ENCODE measurements at places on chromosomes 1 and 21. TPM values are rescaled to one million over a fixed set of nuclear protein-coding genes. Genes with fewer than 3 reads are reported as not detected.

The BTBD19 gene
- polyA plus RNA-seq = 26.9 TPM

The GLIS1 gene
- 0.11 TPM for polyA plus RNA-seq

The LCE1E gene
- not detected for polyA plus RNA-seq

The ASAP3 gene
- 51.6 TPM for polyA plus RNA-seq

The BRINP3 gene
- polyA plus RNA-seq = 12.1 TPM

The IL19 gene
- not detected for polyA plus RNA-seq

DNA sequence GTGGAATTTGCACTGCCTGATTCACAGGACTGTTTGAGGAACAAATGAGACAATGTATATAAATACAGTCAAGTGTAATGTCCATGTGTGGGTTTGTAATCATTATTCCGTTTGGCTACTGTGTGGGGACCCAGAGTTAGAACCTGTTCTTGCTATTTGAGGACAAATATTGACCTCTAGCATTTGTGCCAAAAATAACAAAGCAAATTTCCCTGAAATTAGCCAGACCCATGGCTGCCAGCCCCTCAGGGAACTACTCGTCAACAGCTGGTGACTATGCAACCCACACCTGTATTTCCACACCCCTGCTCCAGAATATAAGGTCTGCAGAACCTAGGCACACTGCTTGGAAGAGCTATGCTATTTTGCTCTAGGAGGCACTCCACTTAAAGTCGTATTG is 70.7 kb downstream of the KCNJ6 start:
- no peak for DNase-seq
- H3K4me3 ChIP-seq = no peak overlapping the region
- no peaks in the 10 kb centered on the region for H3K4me1 ChIP-seq
- no peaks in the 10 kb centered on the region for H3K27me3 ChIP-seq
- no peaks in the 10 kb centered on the region for H3K36me3 ChIP-seq

DNA sequence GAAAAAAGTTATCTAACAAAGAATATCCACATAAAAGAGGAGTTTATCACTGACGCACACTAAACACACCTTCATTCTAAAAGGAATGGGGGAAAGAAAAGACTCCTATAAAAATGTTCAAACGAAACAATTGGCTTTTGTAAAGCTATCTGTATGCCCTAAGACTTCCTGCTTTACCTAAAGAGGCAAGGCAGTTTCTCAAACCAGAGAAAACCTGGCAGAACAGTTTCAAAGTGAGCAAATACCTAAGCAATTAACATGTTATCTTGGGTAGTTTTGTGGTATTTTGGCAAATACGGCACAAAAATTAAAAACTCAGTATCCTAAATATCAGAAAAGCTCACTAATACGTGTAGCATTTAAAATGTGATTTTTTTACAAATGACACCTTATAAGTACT is 1.9 kb downstream of the PUM1 start:
- H3K4me3 ChIP-seq = peak overlapping the region; percentile 64
- DNase-seq = no peak
- peaks cover 8% of the 10 kb centered on the region for H3K36me3 ChIP-seq
- H3K27ac ChIP-seq = peak overlapping the region; percentile 98

DNA sequence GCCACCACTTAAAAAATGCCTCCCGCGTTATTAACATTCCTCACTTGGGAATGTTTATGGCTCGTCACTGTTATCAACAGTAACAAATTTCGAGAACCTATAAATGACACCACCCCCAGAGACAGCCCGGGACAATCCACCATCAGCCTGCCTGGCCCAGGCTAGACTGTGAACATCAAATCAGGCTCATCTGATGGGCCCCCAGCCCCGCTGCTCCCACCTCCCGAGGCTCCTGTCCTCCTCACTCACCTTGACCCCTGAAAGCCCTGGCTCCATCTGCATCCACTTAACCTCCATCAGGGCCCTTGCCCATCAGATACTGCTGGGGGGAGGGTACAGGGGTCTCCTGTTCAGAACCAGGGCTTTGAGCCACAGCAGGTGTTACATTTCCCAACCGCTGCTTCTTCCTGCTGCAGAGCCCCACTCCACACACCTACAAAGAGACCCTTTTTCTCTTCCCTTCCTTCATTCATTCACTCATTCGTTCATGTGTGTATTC is 156.5 kb upstream of the VAMP3 start:
- H3K27ac ChIP-seq = no peak overlapping the region
- no peak for DNase-seq
- H3K36me3 ChIP-seq = no peaks in the 10 kb centered on the region
- no peak overlapping the region for H3K4me3 ChIP-seq

GRCh38 chr1:109661391-109661790 is 5.5 kb downstream of the GSTM4 start:
- H3K36me3 ChIP-seq = peaks cover 14% of the 10 kb centered on the region
- DNase-seq = no peak
- no peaks in the 10 kb centered on the region for H3K27me3 ChIP-seq
- no peak overlapping the region for H3K27ac ChIP-seq

- no peak overlapping the region for H3K4me3 ChIP-seq
- no peak for DNase-seq
- H3K27ac ChIP-seq = no peak overlapping the region
- H3K4me1 ChIP-seq = no peaks in the 10 kb centered on the region
- H3K36me3 ChIP-seq = no peaks in the 10 kb centered on the region
- no peaks in the 10 kb centered on the region for H3K27me3 ChIP-seq
These were observed 569.6 kb upstream of the ADGRL2 start for GRCh38 chr1:81230983-81231728.

GRCh38 chr1:197284325-197284724 is 16.3 kb downstream of the CRB1 start:
- H3K27ac ChIP-seq = no peak overlapping the region
- DNase-seq = no peak
- H3K4me1 ChIP-seq = no peaks in the 10 kb centered on the region
- no peaks in the 10 kb centered on the region for H3K27me3 ChIP-seq
- H3K4me3 ChIP-seq = no peak overlapping the region

DNA sequence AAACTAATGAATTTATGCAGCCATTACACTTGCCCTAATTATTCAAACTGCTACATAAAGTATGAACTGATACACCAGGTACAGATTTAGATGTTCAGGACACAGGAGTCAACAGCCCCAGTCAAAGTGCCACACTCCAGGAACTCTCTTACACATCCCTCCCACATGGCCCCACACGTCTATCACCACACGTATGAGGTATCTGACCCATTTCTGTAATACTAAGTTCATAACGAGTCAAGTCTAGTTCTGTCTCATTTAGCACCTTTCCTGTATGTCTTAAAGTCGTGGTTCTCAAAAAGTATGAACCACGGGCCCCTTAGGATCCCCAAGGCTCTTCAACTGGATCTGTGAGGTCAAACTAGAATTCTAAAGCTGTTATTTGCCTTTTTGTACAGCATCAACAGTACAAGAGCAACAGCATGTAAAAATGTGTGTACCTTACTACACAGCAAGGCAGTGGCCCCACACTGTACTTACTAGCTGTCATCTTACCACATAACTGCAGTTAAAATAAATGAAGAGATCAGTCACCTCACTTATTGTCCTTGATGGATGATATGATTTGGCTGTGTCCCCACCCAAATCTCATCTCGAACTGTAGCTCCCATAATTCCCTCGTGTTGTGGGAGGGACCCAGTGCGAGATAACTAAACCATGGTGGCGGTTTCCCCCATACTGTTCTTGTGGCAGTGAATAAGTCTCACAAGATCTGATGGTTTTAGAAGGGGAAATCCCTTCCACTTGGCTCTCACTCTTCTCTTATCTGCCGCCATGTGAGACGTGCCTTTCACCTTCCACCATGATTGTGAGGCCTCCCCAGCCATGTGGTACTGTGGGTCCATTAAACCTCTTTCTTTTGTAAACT is 42.6 kb downstream of the SIPA1L2 start:
- DNase-seq = no peak
- peaks cover 57% of the 10 kb centered on the region for H3K4me1 ChIP-seq
- no peaks in the 10 kb centered on the region for H3K36me3 ChIP-seq

DNA sequence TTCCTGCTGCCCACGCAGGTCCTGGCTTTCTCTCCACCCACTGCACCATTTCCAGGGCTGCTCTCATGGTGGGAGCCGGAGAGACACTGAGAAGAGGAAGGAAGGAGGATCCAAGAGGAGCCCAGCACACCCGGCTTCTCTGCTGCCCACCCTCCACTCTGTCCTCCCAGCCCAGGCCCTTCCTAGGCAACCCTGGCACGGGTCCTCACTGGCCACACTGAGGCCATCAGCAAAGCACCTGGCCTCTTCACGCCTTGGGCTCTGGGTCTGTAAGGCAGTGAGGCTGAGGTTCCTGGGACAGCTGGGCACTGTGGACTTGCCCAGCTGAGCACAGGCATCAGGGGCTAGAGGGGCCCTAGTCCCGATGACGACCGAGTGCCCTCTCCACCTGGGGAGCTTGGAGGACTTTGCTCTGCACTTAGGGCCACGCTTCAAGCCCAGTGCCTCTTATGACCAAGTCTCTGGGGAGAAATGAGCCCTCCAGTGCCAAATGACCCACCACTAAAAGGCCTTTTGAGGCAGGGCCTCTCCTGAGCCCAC is 43.1 kb downstream of the PDE9A start:
- no peaks in the 10 kb centered on the region for H3K27me3 ChIP-seq
- no peak overlapping the region for H3K27ac ChIP-seq
- no peaks in the 10 kb centered on the region for H3K4me1 ChIP-seq
- no peak overlapping the region for H3K4me3 ChIP-seq

- H3K27ac ChIP-seq = no peak overlapping the region
- no peak overlapping the region for H3K4me3 ChIP-seq
These were observed 437.9 kb downstream of the MATN1 start for GRCh38 chr1:30285501-30285932.

- DNase-seq = no peak
- no peaks in the 10 kb centered on the region for H3K36me3 ChIP-seq
- H3K27ac ChIP-seq = no peak overlapping the region
- no peaks in the 10 kb centered on the region for H3K27me3 ChIP-seq
- no peak overlapping the region for H3K4me3 ChIP-seq
These were observed 5.8 kb upstream of the ANKRD13C start for GRCh38 chr1:70360321-70360720.

DNA sequence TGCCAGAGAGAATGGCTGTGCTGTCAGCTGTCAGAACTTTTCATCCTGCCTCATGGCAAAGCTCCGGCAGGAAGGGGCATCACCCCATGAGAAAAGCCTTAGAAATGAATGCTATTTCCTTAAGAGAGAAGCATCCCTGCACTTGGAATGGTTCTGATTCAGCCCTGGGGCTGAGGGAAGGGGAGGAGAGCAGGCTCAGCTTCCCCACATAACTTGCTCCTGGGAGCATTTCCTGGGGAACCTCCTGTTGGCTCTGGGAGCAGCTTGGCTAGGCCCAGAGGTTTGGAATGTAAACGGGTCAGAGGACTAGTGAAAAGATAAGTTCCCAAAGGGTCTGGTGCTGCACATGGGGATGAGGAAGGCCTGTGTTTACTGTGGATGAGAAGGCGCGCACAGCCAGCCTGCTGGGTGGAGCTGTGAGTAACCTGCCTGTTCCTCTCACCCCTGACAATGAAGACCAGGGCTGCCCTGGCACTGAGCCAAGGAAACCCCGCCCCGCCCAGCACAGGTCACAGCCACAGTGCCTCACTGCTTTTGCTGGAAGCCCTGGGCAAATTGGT is 5.0 kb downstream of the PRELP start:
- DNase-seq = peak; percentile 57
- no peak overlapping the region for H3K4me3 ChIP-seq
- H3K27ac ChIP-seq = peak overlapping the region; percentile 59
- no peaks in the 10 kb centered on the region for H3K36me3 ChIP-seq

- H3K27ac ChIP-seq = no peak overlapping the region
- H3K4me1 ChIP-seq = peaks cover 4% of the 10 kb centered on the region
- no peak for DNase-seq
- no peak overlapping the region for H3K4me3 ChIP-seq
- no peaks in the 10 kb centered on the region for H3K27me3 ChIP-seq
These were observed 41.2 kb downstream of the GADD45A start for GRCh38 chr1:67726224-67726623.

- no peaks in the 10 kb centered on the region for H3K4me1 ChIP-seq
- no peaks in the 10 kb centered on the region for H3K27me3 ChIP-seq
- no peak overlapping the region for H3K4me3 ChIP-seq
- H3K27ac ChIP-seq = no peak overlapping the region
These were observed 13.5 kb downstream of the RNF2 start for GRCh38 chr1:185058876-185059275.

DNA sequence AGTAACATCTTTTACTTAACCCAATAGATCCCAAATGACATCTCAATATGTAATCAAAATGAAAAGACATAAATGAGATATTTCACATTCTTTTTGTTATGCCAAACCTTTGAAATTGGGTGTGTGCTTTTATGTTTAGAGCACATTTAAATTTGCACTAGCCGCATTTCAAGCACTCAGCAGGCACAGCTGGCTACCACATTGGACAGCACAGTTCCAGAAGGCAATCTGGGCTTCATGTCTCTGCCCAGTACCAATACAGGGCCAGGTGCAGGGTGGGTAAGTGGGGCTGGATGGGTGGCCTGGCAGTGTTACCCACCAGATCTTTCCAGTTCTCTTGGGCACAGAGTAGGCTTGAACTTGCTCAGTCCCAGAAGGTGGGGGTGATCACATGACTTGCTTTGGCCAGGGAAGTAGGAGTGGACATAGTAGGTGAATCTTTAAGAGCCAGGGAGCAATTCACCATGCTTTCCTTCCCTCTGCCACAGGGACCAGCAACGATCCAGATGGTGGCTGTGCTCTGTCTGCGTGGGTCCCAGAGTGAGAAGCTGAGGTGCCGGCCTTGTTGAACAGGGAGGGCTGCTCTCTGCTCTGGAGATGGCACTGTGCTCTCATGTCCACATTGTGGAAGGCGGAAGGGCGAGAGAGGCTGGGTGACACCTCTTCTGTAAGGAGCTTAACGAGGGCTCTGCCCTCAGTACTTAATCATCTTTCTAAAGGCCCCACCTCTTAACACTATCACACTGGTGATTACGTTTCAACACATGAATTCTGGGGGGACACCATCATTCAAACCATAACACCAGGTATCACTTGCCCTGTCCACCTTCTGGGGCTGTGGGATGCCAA is 261.4 kb downstream of the GRIK3 start:
- H3K27ac ChIP-seq = no peak overlapping the region
- no peak overlapping the region for H3K4me3 ChIP-seq
- H3K36me3 ChIP-seq = no peaks in the 10 kb centered on the region
- DNase-seq = no peak
- no peaks in the 10 kb centered on the region for H3K4me1 ChIP-seq
